ENCODE measurements at places on chromosomes 1 and 21. TPM values are rescaled to one million over a fixed set of nuclear protein-coding genes. Genes with fewer than 3 reads are reported as not detected.

Gene MORN1
- 20.0 TPM for total RNA-seq

Gene BATF3
- total RNA-seq, result 3.4 TPM

Gene GPR61
- total RNA-seq, result 0.13 TPM

Gene RHOU
- 0.91 TPM for total RNA-seq

Gene PARS2
- total RNA-seq, result 5.8 TPM

Gene CFHR4
- total RNA-seq, result not detected

Gene GLMP
- 85.1 TPM for total RNA-seq

Gene LRRN2
- total RNA-seq, result not detected

Gene SLC44A5
- 2.2 TPM for total RNA-seq

Gene CHIA
- not detected for total RNA-seq

Gene GPA33
- not detected for total RNA-seq

Gene RUNX3
- 0.36 TPM for total RNA-seq

Gene C21orf58
- total RNA-seq, result 4.6 TPM

Gene TNFRSF1B
- 4.5 TPM for total RNA-seq

Gene AMY2A
- total RNA-seq, result not detected

Gene CFHR3
- total RNA-seq, result not detected

Gene NTNG1
- total RNA-seq, result 6.4 TPM

Gene EIF2D
- total RNA-seq, result 51.2 TPM

Gene DIO1
- not detected for total RNA-seq

Gene S100A12
- total RNA-seq, result not detected

Gene FCRL5
- not detected for total RNA-seq

Gene SH3BGR
- total RNA-seq, result 5.3 TPM
